ENCODE measurements at places on chromosomes 6 and 20.

GRCh38 chr6:125963817-125964216 is 7.2 kb downstream of the HINT3 start:
- no peak for DNase-seq

DNA sequence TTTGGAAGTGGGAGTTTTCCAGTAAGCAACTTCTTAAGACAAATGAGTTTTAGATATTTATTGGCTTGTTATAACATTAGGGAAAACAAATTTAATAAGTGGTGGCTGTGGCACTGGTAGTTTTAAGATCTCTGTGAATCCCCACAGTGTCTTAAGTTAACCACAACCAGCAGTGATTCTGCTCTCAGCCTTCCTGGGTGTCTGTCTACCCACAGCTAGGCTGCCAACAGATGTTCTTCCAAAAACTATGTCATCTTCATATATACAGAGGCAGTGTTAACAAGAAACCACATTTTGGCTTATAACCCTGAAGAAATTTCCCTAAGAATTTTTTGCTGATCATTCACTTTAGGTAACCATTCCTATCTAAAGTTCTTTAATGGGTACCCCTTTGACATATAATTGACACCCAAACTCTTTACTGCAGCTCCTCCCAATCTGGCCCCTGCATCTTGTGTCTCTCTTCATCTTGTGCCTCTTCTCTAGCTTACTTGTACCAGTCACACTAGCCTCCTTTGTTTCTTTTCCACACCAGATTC is 52.7 kb downstream of the TOP1 start:
- DNase-seq = no peak

DNA sequence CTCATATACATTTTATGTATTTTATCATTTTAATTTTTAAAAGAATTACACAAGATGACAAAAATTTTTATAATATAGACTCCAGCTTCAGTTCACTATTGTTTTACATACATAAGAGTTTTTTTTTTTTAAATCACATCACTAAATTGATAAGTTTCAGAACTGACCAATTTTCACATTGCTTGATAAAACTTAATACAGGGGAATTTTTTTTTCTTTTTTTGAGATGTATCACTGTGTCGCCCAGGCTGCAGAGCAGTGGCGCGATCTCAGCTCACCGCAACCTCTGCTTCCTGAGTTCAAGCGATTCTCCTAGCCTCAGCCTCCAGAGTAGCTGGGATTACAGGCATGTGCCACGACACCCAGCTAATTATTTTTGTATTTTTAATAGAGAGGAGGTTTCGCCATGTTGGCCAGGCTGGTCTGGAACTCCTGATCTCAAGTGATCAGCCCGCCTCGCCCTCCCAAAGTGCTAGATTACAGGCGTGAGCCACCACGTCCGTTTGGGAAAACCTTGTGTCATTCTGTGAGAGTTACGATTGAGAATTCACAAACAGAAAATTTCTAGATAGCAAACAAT is 36.6 kb upstream of the BTN3A2 start:
- no peak for DNase-seq

- DNase-seq = no peak
Measured at GRCh38 chr20:19937651-19938420, 79.3 kb upstream of the NAA20 start.

DNA sequence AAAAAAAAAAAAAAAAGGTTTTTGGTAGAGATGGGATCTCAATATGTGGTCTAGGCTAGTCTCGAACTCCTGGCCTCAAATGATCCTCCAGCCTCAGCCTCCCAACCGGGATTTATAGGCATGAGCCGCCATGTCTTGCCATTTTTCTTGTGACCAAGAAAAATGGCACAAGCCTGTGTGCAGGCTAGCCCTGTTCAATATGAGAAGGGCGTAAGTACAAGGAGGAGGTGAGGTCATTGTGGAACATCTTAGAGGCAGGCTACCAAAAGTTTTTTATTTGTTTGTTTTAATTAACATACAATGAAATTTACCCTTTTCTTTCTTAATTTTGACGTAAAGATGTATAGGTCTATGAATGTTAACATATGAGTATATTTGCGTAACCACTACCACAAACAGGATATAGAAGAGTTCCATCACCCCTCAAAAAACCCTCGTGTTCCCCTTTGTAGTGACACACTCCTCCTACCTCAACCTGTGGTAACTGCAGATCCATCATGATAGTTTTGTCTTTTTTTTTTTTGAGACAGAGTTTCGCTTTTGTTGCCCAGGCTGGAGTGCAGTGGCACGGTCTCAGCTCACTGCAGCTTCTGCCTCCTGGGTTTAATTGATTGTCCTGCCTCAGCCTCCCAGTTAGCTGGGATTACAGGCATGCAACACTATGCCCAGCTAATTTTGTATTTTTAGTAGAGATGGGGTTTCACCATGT is 28.3 kb upstream of the KIF3B start:
- no peak for DNase-seq

DNA sequence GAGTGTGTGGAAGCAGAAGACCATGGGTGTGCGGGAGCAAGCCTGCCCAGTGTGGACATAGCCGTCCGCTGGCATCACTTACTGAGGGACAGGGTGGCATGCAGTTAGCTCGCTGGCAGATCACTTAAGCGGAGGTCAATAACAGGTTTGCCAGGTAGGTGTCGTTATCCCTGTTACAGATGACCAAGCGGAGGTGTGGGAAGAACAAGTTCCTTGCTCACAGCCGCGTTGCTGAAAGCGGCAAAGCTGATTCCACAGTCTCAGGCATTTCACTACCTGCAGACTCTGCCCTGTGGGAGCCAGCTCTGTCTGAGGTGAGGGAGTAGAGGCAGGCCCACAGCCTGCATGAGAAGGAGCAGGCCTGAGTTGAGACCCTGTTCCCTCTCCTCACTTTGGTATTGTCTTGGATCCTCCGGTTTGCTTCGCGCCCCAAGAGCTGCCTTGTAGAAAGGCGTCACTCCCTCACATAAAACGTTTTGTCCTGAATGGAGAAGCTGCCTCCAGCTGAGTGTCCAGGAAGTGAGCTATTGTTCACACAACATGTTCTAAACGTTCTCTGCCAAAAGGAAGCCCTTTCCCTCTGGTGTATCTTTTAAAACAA is 96.9 kb downstream of the TCP11 start:
- DNase-seq = no peak

GRCh38 chr6:144637541-144637940 is 352.4 kb downstream of the UTRN start:
- DNase-seq = no peak

- DNase-seq = no peak
Measured at GRCh38 chr6:166167801-166168615, at the start of gene TBXT. Gene TBXT, minus strand, starts transcription at chr6:166167851. Its CDS starts 260 bp downstream, at chr6:166167591.

DNA sequence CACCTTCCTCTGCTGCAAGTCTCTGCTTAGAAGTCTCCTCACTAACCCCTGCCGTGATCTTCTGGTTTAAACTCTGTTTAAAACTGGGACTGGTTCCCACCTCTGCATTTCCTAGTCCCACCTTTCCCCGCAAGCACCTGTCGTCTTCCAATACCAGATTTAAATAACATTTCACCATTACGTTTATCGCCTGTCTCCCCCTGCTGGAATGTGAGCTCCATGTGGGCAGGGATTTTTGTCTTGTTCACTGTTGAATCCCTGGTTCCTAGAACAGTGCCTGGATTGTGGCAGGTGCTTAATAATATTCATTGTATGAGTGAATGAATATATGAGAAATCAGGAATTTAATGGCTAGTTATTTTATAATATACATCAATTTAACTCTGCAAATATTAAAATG is 2.7 kb downstream of the GUCA1A start:
- no peak for DNase-seq

- DNase-seq = no peak
Measured at GRCh38 chr6:43791745-43792422, 21.9 kb downstream of the VEGFA start.

DNA sequence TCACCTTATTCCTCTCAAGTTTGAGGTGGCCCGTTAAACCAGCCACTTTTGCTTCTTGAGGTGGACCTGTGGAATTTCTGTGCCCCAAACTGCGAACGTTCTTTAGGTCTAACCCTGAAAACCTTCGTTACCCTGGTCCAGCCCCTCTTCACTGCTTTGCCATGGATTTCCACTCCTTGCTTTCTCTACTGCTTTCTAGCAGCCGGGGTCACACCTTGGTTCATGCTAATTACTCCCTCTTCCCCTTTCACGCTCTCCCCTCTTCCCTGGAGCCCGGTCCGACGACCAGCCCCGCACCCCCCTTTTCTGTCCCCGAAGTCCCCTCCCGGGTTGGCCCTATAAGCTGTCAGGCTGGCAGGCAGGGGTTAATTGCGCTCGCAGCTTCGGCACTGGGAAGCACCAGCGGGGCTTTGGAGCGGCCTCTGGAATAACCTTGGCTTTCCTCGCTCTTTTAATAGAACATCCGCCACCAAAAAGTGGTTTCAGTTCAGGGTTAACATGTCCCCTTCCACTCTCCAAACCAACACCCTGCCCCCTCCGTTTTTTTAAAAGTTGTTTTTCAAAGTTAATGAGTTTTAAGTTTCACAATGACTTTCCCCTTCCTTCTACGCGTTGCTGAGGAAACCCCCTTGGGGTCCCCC is 1.4 kb upstream of the HIVEP1 start:
- DNase-seq = no peak

DNA sequence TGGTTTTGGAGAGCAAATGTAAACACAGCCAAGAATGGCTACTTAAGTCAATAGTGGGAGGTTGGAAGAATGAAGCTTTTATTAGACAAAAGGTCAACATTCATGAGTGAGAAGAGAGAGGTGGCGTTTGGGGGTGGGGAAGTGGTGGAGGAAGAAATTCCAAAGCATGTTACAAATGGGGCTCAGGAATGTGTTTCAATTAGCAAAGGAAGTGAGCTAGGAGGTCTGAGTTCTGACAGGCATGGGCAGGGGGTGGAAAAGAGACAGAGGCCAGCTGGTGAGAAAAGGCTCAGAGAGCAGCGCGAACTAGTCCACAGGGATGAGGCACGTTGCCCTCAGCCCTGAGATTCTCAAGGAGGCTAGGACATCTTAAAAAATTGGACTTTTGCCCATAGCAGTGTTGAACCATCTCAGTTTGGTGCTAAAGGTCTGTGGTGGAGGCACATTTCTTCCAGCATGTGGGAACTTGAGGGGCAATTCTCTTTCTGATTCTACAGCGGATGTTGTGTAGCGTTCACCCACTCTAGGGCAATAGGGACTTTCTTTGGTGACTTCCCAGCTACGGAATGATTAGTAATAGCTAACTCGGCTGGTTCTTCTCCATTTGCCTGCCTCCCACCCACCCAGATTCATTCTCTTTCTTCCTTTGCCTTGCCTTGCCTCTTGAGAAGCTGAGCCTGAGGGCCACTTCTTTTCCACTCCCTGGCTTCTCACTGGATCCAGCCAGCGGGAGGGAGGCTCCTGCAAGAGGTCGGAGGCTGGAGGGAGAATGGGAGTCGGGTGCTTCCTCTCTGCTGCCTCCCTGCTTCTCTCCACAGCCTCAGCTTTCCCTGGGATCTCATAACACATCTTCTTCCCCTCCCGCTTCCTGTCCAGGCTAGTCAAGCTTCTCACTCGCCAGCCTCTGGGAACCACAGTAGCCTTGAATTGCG is 45.1 kb upstream of the NEDD9 start:
- no peak for DNase-seq

DNA sequence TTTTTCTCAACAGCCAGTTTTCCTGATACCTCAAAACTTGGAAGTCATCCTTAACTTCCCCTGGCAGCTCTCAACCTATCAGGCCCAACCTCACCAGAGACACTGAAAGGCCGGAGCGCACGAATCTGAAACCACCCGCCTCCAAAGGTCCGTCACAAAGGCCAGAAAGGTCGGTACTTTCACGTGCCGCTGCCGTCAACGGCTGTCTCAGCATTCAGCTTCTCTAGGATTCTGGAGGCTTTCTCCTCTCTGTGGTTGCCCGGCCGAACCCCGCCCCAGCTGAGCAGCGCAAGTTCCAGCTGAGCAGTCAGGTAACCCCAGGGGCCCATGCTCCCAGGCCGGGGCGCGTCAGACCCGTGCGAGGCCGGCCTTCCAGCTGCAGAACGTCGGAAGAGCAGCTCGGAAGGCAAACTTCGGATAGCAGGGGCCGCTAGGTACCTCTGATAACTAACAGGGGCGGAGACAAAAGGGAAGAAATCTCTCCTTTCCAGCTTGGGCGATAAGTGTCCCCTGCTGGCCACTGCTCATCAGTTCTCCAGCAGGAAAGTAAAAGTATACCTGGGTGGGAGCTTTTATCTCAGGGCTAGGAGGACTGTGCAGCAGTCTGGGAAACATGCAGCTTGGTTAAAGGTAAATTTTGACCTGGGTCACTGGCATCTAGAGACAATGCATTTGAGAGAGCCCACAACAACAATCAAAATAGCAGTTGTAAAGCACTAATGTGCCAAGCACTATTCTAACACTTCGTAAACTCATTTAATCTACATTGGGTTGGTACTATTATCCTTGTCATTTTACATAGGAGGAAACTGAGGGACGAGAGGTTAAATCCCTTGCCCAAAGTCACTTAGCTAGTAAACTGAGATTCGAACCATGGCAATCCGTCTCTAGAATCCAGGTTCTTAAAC is 16.1 kb downstream of the ZSCAN12 start:
- DNase-seq = no peak

DNA sequence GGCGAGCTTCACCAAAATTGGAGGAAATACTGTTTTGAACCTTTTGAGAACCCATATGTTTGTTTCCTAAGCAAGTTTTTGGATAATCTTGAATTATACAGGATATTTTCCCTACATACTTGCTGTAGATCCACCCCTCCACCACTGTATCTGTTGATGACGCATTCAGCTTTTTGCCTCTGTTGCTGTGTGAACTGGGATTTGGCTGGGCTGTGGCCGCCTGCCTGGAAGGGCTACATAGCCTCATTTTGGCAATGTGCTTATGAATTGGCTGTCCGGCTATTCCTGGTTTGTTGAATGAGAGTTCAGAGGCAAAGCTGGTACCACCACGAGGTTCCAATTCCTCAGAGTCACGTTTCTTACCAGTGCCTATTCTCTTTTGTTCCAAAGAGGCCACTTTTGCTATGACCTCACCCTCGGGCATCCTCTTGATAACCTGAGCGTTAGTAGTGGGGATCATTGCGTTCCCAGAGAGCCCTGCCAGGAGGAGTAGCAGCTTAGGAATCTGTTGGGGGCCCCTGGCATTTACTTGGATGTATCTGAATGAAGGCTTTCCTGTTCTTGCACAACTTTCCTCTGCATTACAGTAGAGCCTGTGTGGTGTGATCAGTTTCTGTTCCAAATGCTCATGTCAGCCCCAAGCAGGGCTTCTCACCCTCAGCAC is 6.4 kb downstream of the FAM83D start:
- no peak for DNase-seq

- DNase-seq = peak; percentile 59
Measured at GRCh38 chr20:44475694-44476560, at the start of gene TTPAL. Gene TTPAL, plus strand, starts transcription at chr20:44475874. Its CDS starts 4,126 bp downstream, at chr20:44480000.

GRCh38 chr6:168638468-168639271 is 197.7 kb downstream of the SMOC2 start:
- no peak for DNase-seq

- DNase-seq = no peak
Measured at GRCh38 chr20:41119614-41120561, 17.5 kb upstream of the PLCG1 start.

DNA sequence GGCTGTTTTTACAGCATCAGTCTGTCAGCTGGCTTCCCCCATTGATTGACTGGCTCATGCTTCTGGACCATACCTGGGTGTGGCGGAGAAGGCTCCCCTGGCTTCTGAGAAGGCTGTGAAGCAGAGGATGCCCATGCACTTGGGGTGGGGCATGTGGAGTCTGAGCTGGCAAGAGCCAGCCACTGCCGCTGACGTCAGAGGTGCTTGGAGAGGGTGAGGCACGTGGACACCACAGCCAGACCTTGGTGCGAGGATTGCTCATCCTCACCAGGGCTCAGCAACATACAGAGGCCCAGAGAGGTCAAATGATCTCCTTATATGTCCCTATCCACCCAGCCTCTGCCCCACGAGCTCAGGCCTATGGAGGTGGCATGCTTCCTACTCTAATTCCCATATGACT is 211.2 kb upstream of the PMEPA1 start:
- DNase-seq = no peak

GRCh38 chr20:48717095-48717672 is 110.6 kb downstream of the PREX1 start:
- no peak for DNase-seq
